ENCODE measurements at places on chromosomes 2 and 18.

DNA sequence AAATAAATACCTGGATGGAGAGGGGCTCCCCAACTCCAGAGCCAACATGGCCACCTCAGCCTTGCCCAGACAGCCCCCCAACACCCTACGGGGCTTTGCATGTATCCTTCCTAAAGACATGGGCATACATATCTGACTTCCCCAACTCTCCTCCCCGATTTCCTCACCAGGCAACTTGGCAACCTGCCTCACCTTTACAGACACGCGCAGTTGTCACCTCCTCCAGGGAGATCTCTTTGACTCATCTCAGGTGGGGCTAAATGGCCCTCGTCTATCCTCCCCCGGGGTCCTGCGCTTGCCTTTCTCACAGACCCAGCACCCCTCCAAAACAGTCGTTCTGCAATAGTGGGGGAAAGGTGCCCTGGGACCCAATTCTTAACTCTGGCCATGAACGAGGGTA is 10.6 kb upstream of the BIN1 start:
- no peak for DNase-seq

- no peak for DNase-seq
Observed at GRCh38 chr2:179165356-179166000, 99.2 kb downstream of the SESTD1 start.

DNA sequence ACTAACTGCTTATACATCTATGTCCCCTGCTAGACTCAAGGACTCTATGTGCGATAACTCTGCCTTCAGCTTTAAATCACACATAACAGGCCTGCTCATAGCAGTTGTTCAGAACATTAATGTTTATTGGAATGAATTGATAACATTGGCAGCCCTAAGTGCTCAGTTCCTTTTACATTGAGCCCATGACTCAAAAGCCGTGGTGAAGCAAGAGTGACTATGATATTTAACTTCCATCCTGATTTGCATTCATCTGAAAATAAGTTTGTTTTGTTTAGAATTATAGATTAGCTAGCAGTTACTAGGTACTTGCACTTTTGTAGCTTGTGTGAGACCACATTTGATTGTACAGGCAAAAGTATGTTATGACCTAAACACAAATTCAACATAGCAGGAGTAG is 14.3 kb downstream of the SERPINB10 start:
- DNase-seq: no peak

DNA sequence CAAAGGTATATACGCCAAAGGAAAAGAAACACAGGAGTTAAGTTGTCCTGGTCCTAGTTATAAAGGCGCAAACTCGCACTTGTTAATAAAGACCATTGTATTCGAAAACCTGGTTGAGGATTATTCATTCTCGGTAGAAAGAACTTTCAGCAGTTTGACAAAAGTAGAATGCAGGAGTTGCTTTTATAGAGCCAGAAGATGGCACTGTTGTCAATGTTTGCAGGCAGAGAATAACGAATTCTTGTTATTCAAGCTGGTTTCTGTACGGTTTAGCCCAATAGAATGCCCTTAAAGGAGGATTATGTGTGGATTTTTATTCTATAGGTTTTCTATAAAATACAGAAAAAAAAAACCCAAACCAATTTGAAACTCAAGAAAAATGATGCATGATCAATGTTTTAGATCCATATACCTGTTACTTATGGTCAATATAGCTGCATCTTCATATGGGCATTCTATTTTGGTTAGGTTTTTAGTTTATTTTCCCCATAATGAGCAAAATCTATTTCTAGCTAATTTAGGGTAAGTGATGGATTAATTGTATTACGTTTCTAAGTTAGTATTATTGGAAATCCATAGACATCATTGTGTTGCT is 510.3 kb downstream of the PLCL1 start:
- DNase-seq: no peak

Measured in stimulated activated CD4-positive, alpha-beta T cell treated with anti-CD3 and anti-CD28 coated beads, Interleukin-15, amount 100 ng/mL, for 1 hour (primary cell).